ENCODE measurements at places on chromosomes 7 and 10.

- no peak for DNase-seq
Observed at GRCh38 chr7:82600531-82600930, 157.0 kb upstream of the CACNA2D1 start.

- no peak for DNase-seq
Observed at GRCh38 chr7:36747280-36748016, 23.2 kb upstream of the AOAH start.

- DNase-seq: no peak
Observed at GRCh38 chr7:29356631-29357030, 162.1 kb downstream of the CHN2 start.

DNA sequence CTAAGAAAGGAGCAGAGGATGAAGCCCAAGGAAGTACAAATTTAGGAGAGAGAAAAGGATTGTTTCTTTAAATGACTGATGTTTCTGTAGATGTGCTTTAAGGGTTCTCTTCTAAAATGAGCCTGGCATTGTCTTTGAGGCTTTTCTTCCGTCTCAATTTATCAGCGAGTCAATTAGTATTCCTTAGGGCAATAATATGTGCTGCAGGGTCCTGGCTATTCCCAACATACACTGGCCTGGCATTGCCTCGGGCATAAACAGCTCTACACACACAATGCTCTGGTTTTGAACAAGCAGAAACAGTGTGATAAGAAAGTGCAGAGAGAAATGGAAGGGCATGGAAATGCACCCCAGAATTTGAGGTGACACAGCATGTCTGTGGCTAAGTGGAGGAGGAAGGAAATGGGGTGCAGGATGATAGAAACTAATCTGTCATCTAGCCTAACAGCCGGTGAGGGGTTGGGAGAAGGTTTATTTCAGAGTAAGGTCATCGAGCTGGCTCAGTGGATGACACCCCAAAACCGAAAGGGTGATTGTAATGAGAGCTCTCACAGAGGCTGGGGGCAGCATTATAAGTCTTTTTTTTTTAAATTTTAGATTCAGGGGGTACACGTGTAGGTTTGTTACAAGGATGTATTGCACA, 67.5 kb upstream of the ARHGAP21 start:
- DNase-seq: no peak

- no peak for DNase-seq
Observed at GRCh38 chr7:13834328-13834761, 155.1 kb downstream of the ETV1 start.

GRCh38 chr10:127017541-127018297, 112.5 kb downstream of the DOCK1 start:
- DNase-seq: no peak

All from MV-4-11 (cell line).